ENCODE measurements at places on chromosomes 2 and 18. TPM values are rescaled to one million over a fixed set of nuclear protein-coding genes. Genes with fewer than 3 reads are reported as not detected.

TTLL4 gene
- total RNA-seq, result 37.4 TPM

CAB39 gene
- 115 TPM for total RNA-seq

PLEK gene
- total RNA-seq, result 0.09 TPM

DNA sequence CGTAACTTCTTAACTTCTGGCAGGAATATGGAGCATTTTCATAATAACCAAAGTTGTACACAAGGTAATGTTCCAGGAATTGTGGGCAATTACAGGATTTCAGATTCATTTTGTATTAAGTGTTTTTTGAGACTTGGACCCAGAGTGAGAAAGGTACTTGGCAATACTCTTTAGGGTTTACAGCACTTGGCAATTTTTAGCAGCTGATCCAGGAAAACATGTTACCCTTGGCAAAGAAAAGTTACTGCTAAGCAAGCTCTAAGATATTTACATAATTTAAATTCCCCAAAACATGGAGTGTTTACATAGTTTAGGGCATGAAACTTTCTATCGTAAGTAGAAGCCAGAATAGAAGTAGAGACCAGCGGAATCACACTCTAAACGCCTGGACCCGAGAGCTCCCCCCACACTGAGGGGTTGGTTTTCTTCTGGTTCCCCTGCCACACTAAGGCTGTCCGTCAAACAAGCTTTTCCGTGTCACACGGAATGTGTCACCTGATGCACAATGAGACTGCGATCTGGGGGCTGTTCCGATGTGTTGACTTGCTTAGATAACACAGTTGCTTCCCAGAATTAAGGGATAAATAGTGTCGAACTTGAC is 177.1 kb downstream of the PTGR3 start:
- DNase-seq, result no peak

DNA sequence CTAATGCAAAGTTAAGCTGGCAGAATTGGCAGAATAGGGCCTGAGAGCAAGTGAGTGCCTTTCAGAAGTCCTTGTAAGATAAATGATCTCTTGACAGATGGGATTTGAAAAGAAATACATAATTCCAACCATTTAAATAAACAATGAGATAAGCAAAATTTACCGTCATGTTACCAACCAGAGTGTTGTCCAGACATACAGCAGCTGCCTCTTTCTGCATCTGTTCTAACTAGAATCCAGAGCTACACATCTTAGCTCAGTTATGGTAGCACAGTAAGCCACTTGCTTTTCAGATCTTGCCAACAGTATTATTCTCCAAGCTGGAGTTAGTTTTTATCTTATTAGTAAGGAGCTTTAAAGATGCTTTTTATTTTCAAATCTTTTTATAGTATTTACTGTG is 179.6 kb downstream of the BARD1 start:
- DNase-seq, result no peak

DNA sequence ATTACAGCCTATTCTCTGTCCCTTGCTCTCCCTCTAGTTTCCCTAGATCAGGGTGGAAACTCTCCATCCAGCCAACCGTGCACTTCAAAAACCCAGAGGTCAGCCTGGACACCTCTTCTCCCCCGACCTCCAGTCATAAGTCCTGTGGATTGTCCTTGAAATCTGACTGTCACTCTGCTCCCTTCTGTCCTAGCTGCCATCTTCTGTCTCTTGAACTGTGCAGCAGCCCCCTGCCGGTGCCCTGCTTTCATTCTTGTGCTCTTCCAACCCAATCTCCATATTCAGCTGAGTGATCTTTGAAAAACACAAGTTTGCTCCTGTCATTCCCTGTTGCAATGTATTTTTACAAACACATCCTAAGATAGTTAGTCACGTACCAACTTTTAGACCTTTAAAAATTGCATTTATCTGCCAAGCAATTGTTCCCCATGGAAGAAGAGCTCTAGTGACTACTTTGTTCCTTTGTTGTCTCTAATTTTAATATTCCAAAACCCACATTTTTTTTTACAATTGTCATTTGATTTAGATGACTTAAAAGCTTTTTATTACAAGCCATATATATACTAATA is 254.3 kb downstream of the CAMKMT start:
- DNase-seq, result no peak
